ENCODE measurements at places on chromosomes 12 and 14. TPM values are rescaled to one million over a fixed set of nuclear protein-coding genes. Genes with fewer than 3 reads are reported as not detected.

GRCh38 chr12:49539406-49540228 lies 787 bp downstream of the KCNH3 start:
- no peak overlapping the region for H3K4me3 ChIP-seq
- no peaks in the 10 kb centered on the region for H3K27me3 ChIP-seq
- no peaks in the 10 kb centered on the region for H3K36me3 ChIP-seq
- DNase-seq = no peak

DNA sequence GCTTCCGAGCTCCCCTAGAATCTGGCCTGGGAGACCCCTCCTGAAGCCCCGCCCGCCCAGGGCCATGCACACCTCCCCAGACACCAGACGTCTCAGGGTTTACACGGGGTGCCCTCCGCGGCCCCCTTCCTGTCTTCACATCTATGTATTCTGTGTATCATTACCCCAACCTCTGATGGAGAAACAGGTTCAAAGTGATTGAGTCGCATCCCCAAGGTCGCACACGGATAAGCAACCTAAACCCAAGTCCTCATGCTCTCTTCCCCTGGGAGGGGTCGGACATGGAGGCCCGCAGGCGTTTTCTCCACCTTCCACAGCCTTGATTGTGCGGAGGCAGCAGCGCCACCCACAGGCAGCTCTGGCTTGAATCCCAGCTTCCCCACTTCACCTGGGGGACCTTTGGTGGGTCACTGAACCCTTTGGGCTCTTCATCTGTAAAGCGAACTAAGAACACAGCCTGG lies 237.3 kb downstream of the BCL11B start:
- no peak for DNase-seq
- no peaks in the 10 kb centered on the region for H3K36me3 ChIP-seq
- H3K4me1 ChIP-seq = no peaks in the 10 kb centered on the region
- H3K4me3 ChIP-seq = no peak overlapping the region
- no peaks in the 10 kb centered on the region for H3K27me3 ChIP-seq
- no peak overlapping the region for H3K27ac ChIP-seq

DNA sequence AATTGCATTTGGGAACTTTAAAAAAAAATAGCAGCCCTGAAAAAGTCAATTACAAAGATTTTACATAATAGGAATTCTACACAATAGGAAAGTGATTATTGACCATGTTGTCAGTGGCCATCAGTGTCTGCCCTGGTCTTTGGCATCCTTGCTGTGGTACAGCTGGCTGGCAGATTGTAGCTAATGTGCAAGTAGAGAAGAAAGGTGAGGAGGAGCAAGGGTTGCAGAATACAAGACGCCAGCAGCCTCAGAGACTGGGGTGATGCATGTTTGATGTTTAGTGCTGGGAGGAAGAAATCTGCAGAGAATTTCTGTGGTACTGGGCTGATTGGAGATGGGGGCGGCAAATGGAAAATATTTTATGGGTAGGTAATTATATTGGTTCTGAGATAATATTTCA lies 322.9 kb downstream of the TMEM117 start:
- H3K4me1 ChIP-seq = no peaks in the 10 kb centered on the region

DNA sequence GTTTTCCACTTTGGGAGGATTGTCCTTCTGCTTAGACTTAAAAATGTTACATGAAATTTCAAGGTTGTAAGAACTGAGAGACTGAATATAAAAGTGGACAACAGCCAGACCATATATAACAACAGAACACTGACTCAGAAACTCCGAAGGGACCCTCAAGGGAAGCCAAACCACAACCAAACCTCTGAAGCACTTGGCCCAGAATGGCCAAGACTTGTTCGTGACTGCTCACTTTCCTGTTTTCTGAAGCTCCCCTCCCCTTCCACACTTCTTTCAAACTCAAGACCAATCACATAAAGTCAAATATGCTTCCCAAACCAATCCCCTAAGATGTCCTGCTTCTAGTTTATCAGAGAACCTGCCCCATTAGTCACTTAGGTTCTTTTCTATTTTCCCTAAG lies 13.7 kb downstream of the OR6J1 start:
- DNase-seq = no peak
- no peak overlapping the region for H3K27ac ChIP-seq
- no peak overlapping the region for H3K4me3 ChIP-seq
- no peaks in the 10 kb centered on the region for H3K4me1 ChIP-seq

DNA sequence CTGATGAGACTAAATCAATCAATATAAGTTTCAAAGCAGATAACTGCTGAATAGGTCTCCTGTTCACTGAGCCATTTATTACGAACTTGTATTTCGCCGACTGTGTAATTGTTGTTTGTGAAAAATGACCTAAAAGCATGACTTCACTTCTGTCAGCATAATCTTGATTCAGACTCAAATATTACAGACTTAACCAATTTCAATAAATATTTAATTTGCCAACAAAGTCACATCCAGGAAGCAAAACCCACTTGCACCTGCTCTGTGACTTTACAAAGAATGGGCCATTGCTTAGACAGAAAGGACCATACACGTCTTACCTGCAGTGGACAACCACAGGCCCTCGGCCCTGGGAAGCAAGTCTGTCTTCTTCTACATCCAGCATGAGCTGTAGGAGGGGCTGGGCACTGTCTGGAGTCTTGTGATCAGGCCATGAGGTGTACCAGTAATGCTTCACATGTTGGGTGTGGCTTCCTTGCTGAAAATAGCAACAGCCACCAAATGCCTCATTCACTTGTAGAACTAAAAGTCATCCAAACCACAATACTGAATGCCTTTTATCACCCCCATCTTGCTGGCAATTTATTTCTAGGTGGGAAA lies 23.5 kb upstream of the PTPRB start:
- DNase-seq = no peak
- H3K36me3 ChIP-seq = no peaks in the 10 kb centered on the region
- no peak overlapping the region for H3K4me3 ChIP-seq
- H3K27ac ChIP-seq = no peak overlapping the region
- H3K4me1 ChIP-seq = no peaks in the 10 kb centered on the region

DNA sequence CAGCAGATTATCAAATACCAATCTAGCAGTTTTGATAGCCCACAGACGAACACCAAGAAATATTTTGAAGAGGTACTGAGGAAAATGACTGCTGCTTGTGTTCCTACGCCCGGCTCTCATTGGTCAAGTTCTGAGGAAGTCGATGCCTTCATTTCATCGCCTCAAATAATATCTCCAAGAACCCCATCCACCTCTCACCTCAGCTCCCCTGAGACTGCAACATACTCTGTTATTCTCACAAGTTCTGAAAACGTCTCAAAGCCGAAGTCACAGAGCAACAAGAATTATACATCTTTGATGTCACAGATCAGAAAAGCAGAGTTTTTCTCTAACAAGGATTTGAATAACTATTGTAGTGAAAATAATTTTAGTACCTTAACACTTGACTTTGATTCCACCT lies 55.5 kb upstream of the BCAT1 start:
- no peak overlapping the region for H3K4me3 ChIP-seq
- H3K4me1 ChIP-seq = no peaks in the 10 kb centered on the region
- H3K27ac ChIP-seq = no peak overlapping the region
- no peaks in the 10 kb centered on the region for H3K27me3 ChIP-seq
- H3K36me3 ChIP-seq = no peaks in the 10 kb centered on the region

DNA sequence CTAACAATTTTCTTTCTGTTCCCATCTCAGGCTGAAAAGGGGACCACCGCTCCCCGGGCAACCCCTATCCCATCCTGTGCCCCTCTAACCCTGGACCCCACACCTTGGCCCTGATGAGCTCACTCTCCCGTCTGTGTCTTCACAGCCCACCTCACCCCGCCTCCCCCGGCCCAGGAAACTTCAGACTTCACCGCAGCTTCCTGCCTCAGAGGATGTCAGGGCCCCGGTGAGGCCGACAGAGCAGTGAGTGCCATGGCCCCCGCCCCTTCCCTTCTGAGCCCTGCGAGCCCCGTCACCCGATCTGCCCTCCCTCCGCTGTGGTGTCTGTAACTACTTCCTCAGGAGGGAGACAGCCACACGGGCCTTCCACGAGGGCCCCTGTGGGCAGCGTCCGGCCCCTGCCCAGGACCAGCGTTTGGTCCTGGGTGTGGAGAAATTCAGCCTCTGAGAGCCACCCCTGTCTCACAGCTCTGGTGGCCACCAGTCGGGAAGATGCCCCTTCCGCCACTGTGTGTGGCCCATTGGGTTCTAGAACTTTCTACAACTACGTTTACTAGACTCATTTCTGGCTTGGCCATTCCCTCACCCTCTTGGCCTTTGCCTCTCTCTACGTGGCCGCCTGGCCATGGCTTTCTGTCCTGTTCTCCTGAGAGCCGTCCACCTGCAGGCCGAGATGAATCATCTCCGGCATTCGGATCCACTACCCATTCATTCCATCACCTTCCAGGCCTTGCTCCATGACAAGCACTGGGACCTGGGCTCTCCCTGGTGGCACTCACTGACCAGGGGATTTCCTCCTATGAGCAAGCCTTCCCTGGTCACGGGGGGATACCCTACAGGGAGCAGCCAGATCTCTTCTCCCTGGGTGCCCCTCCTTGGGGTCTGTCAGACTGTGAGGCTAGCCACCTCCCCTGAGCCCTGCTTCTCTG lies 3.4 kb downstream of the RHOF start:
- H3K4me3 ChIP-seq = no peak overlapping the region
- peaks cover 6% of the 10 kb centered on the region for H3K4me1 ChIP-seq
- peak; percentile 74 for DNase-seq
- no peaks in the 10 kb centered on the region for H3K36me3 ChIP-seq
- H3K27me3 ChIP-seq = no peaks in the 10 kb centered on the region

DNA sequence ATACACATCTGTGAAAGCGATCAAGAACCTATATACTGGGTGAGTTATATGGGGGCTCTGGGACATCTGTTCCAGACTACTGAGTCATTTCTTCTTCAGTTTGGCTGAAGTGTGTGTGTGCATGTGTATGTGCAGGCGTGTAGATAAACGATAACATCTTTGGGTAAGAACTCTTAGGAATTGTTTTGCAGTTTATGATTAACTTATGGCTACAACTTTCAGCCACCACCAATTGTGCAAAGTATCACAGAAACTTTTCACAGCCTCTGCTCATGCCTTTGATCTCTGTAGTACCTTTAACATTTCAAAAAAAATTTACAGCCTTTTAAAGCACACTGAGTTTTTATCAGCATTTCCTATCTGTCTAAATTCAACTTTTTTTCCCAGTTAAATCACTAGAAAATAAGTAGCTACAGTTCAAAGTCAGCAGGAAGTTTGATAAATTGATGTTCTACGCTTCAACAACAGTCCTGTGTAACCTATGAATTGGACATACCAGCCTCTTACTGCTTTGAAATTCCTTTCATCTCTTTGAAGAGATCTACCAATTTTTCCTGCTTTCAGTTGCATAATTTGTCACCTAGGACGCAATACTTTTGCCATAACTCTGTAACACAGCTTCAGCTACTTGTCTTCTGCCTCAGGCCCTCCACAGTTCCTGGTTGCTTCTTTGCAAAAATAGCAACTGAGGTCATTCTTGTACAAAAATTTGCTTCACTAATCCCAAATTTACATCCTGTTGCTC lies 43.0 kb downstream of the PPM1H start:
- peak overlapping the region; percentile 25 for H3K27ac ChIP-seq
- no peak for DNase-seq
- no peaks in the 10 kb centered on the region for H3K27me3 ChIP-seq
- H3K36me3 ChIP-seq = no peaks in the 10 kb centered on the region
- no peak overlapping the region for H3K4me3 ChIP-seq

- H3K4me1 ChIP-seq = no peaks in the 10 kb centered on the region
- no peaks in the 10 kb centered on the region for H3K36me3 ChIP-seq
- no peaks in the 10 kb centered on the region for H3K27me3 ChIP-seq
- H3K4me3 ChIP-seq = no peak overlapping the region
Observed at GRCh38 chr12:127620735-127621355, 646.1 kb upstream of the TMEM132C start.

DNA sequence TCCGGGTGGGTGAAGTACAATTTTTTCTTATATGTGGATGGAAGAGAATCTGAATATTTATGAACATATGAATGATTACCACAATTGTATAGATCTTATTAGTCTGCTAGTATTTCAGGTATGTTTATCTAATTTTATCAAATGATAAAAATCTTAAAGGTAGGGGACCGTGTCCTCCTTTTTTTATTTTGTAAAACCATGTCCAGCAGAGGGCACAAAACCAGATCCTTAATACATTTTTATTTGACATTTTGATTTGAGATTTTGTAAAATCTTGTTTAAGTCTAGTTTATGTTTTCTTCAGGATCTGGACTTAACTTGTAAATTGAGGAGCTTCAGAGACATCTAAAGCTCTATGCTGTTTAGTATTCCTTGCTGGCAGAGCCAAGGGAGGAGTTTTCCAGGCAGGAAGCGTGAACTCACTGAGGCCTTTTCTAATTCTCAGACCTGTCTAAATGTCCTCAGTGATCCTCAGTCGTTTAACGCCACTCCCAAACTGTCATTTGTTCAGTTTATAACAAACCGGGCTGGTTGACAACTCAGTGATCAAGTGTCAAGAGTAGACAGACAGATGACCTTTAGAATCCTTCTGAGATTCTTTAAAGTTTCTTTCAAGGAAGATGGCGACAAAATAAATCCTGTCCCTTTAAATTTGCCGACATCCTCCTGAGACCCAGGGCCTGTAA lies 263.9 kb downstream of the KTN1 start:
- DNase-seq = no peak
- H3K36me3 ChIP-seq = no peaks in the 10 kb centered on the region
- H3K27me3 ChIP-seq = no peaks in the 10 kb centered on the region
- no peak overlapping the region for H3K27ac ChIP-seq
- H3K4me3 ChIP-seq = no peak overlapping the region
- no peaks in the 10 kb centered on the region for H3K4me1 ChIP-seq

DNA sequence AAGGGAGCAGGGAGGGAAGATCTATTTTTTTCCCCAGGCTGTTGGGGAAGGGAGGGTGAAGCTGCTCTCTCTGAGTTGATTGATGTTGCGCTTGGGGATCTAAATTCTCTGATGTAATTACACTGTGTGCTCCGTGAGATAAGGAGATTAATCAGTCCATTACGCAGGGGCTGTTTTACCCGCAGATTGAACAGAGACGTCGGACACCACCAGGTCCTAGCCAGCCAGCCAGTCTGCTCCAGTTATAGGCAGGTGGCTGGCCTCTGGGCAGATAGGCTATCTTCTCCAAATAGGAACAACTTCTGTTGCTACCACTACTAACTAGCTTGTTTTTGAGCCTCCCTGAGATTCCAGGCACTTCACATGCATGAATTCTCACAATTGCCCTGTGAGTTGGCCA lies 91.1 kb downstream of the SRRM4 start:
- no peak overlapping the region for H3K4me3 ChIP-seq
- H3K27me3 ChIP-seq = no peaks in the 10 kb centered on the region
- no peak for DNase-seq

DHRS2 gene
- total RNA-seq = 7.7 TPM

PLBD1 gene
- 8.7 TPM for total RNA-seq

SLC17A8 gene
- total RNA-seq = not detected

CHFR gene
- 14.9 TPM for total RNA-seq

PLEKHG3 gene
- total RNA-seq = 37.4 TPM

NUP37 gene
- total RNA-seq = 9.3 TPM

SPRYD4 gene
- 1.5 TPM for total RNA-seq
